ENCODE measurements at places on chromosomes 3 and 15.

DNA sequence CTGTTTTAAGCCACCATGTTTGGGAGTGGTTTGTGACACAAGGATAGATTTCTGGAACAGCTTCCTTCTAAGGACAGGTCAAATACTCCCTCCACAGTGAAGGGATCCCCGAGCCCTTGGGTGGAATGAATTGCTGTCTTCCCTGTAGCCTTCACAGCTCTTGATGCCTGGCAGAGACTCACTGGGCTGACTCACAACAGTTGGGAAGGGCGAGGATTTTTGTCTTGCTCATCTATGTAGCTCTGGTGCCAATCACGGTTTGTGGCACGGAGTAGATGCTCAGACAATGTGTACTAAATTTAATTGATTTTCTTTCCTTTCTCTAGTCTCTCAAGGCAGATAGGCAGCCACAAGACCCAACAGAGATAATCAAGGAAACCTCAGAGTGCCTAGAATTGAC is 27.0 kb downstream of the CRYGS start:
- DNase-seq, result no peak

- DNase-seq, result no peak
Observed at GRCh38 chr15:81195339-81195864, 1.3 kb upstream of the IL16 start.

DNA sequence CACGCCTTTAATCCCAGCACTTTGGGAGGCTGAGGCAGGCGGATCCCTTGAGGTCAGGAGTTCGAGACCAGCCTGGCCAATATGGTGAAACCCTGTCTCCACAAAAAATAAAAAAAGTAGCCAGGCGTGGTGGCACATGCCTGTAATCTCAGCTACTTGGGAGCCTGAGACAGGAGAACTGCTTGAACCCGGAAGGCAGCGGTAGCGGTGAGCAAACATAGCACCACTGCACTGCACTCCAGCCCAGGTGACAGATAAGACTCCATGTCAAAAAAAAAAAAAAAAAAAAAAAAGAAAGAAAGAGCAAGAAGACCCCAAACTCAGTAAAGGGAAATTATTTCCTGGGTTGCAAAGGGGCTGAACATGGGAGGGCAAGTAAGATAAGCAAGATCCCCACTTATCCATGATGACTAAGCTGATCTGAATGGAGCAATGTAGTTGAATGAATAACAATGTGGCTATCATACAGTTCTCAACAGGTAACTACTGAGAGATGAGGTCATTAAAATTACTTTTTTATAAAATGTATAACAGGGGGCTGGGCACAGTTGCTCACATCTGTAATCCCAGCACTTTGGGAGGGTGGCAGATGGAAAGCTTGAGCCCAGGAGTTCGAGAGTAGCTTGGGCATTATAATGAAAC is 46.0 kb downstream of the RBM15B start:
- DNase-seq, result no peak

DNA sequence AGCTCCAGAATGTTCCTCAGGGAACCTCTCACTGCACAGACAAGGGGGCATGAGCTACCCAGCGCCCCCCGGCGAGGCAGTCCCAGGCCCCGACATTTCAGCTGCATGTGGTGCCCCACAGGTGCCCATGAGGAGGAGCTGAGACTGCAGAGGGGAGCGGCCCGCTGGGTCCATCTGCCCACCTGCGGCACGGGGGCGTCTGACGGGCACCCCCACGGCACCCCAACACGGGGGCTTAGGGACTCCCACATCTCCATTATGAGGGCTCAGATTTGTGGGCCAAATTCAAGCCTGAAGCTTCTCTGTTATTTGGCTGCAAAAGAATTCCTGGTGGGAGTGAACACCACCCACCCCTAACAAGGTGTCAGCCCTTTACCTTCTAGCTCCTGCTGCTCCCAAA is 258.4 kb downstream of the UACA start:
- DNase-seq, result no peak

Data from left renal cortex interstitium (tissue), 4 donors.